Amniotic stem cell (primary cell): ENCODE measurements at places on chromosomes 5 and 9.

DNA sequence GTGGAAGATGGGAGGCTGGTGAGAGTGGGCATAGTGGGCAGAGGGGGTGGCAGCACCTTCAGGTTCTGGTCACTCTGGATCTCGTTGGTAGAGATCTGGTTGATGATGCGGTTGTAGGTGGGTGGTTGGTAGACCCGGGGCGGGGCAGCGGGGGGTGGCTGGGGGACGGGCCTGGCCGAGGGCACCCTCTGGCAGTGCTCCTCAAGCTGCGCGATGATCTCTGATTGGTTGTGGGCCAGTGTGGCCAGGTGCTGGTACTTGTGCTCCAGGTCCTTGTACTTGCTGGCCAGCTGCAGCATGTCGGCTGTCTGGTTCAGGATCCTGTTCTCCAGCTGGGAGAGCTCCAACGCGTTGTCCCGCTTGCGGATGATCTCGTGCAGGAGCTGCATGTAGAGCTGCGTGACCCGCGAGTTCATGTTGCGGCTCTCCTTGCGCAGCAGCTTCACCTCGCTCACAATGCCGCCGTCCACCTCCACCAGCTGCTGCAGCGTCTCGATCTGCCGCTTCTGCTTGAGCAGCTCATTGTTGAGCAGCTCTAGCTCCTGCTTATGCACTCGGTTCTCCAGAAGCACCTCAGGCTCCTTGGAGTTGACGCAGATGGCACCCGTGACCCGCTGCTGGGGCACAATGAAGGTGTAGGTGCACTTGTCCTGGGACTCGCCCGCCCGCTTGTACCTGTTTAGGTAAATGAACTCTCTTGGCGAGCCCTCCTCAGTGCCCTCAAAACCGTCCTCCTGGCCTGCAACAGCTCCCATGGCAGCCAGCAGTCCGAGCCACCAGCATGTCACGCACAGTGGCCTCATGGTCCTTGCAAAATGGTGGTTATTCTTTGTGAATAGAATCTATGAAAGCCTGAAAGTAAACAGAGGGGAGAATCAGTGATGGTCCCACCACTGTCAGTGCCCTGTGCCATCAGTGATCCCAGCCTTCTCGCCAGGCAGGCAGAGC, 14.2 kb downstream of the ANGPTL2 start:
- DNase-seq: no peak

DNA sequence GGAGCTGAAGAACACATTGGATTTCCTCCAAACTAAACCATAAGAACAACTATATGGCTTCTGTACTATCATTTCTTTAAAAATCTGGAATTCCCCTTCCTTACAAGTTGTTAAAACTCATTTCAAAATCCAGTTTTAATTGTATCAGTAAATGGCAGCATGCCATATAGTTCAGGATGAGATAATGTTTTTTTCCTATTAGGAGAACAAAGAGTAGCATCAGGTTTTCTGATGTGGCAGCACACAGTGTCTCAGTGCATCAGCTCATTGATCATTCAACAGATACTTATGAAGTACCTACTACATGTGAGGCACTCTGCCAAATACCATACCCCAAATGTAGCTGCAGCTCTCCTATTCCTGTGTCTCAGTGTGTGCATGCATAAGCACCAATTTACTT, 161.1 kb downstream of the EPB41L4A start:
- DNase-seq: no peak

- DNase-seq: no peak
Measured at GRCh38 chr5:136098176-136098575, 34.5 kb upstream of the SMAD5 start.

GRCh38 chr9:112784020-112784785, 33.6 kb downstream of the SNX30 start:
- no peak for DNase-seq

GRCh38 chr9:86764671-86765343, 182.5 kb downstream of the GAS1 start:
- no peak for DNase-seq
